Left kidney (tissue), 8 donors: ENCODE measurements at places on chromosomes 3 and 15. TPM values are rescaled to one million over a fixed set of nuclear protein-coding genes. Genes with fewer than 3 reads are reported as not detected.

The THBS1 gene
- polyA plus RNA-seq = 184 TPM

- no peak for DNase-seq
Measured at GRCh38 chr3:124639406-124640237, 90.6 kb upstream of the UMPS start.

The PTX3 gene
- polyA plus RNA-seq = 4.5 TPM

DNA sequence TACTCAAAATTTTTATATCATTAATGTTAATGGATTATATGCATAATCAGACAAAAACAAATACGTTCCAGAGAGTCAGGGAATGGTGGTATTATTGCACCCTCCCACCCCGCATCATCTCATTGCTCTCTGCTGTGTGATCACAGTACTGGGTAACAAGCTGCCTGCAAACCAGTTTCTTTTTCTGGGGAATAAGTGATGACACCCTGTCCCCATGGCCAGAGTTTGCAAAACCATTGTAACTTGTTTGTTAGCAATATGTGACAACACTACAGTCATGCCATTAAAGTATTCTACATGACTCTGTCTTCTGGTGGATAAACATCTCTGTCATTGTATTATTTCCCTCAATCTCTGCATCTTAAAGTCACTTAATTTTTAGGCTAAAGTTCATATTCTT, 39.5 kb downstream of the ZBTB38 start:
- DNase-seq = no peak

The HEXA gene
- polyA plus RNA-seq = 125 TPM

DNA sequence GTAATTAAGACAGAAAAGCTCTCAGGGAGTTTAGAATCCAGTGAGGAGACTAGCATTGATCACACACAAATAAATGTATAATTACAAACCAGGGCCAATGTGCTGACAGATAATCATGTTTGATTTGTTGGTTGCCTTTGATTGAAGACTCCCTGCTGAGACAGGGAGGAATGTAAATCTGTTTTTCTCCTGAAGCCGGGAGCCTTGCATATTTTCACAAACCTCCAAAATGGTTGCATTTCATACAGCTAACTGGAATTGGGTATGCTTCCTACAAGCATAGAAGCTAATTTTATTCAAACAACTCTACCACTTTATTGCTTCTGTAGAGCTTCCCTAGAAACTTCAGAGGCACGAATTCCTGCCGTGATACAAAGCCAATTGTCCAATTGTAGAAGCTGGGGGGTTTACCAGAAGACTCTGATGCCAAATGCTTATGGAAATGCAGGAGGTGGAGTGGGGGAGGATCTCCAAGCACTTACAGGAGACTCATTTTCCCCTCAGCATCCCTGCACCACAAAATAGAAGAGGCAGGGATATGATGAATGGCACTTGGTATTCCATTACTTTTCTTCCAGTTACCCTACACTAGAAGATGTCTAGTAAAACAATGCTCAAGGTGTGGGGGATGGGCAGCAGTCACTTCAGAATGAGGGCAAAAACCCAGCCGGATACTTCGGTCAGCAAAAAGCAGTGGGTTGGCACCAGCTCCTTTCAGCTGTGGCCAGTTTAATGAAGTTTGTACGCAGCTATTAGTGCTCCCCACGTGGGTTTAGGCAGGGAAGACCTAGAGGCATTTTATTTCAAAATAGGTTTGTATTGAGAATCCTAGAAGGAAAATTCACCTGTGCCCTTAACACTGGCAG, 11.4 kb upstream of the MEX3B start:
- peak; percentile 60 for DNase-seq

- DNase-seq = no peak
Measured at GRCh38 chr3:35814531-35814930, 175.2 kb downstream of the ARPP21 start.

- no peak for DNase-seq
Measured at GRCh38 chr15:29124581-29125381, 144.8 kb downstream of the NSMCE3 start.

The GPR149 gene
- not detected for polyA plus RNA-seq

- peak; percentile 38 for DNase-seq
Measured at GRCh38 chr3:146589899-146590508, 15.1 kb downstream of the PLSCR5 start.

GRCh38 chr3:159881208-159881607, 107.4 kb upstream of the IL12A start:
- DNase-seq = no peak
